ENCODE measurements at places on chromosomes 7 and 10.

DNA sequence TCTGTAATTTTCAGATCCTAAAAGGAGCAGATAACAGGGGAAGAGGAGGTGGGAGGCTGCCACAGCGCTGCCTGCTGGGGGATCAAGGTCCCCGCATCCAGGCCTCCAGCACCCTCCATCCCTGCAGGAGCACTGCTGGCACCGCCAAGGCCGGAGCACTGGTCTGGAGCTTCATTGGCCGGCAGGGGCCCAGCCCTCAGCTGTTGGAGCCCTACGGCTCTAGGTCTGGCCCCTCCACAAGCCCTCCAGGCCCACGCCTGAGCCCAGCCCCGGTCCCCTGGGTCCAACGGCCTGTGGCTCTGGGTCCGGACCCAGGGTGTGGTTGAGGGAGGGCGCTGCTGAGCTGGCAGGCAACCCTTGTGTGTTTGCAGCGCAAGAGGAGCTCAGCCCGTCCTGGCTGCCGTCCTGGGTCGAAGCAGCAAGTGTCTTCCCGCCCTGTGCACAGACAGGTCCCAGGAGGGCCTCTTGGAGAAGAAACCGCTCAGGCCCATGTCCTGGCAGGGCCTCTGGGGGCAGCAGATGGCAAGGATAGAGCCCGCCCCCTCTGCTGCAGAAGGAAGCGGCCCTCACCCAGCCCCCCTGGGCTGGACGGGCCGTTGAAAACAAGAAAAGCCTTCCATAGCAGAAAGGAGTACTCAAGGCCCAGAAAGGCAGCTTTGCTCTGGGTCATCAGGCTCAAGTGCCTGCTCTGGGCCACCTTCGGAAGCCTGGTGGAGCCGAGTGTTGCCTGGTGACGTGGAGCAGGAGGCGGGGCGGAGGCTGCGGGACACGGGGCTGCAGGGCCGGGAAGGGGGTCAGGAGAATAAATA, 54.3 kb upstream of the TNRC18 start:
- DNase-seq: no peak

DNA sequence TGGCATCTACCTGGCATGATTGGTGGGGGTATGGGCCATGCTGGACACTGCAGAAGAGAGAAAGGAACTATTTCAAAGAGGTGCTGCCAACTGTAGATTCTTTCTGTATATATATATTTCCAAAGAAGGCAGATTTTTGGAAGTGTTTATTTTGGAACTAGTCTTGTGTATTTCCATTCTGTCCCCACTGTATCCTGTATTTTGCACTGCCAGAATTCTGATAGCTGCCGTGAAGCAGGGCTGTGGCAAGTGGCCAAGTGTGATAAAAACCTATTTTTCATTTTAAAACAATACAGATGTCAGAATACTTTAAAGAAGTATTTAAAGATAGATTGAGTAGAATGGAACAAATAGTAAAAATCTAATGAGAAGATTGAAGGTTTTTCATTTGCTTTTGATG, 17.1 kb downstream of the MCU start:
- DNase-seq: no peak

- no peak for DNase-seq
Observed at GRCh38 chr10:124739986-124740368, 4.2 kb downstream of the FAM53B start.

GRCh38 chr7:106561151-106561550, 99.8 kb downstream of the CCDC71L start:
- DNase-seq: no peak

DNA sequence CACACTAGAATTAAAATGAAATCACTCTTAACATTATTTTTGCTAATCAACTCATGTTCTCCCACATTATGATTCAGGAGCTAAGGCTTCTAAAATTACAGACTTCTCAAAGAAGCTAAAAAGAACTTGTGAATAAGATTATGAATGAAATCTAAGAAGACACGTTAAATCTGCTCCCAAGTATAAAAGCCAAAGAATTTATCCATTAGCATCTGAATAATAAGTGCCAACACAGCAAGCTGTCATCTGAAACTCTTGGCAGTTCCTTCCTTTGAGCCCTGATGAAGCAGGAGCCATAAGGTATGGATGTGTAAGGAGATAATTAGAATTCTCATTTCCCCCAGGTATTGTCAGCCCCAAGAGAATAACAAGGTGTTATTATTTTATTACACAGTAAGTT, 50.3 kb downstream of the TPK1 start:
- no peak for DNase-seq

DNA sequence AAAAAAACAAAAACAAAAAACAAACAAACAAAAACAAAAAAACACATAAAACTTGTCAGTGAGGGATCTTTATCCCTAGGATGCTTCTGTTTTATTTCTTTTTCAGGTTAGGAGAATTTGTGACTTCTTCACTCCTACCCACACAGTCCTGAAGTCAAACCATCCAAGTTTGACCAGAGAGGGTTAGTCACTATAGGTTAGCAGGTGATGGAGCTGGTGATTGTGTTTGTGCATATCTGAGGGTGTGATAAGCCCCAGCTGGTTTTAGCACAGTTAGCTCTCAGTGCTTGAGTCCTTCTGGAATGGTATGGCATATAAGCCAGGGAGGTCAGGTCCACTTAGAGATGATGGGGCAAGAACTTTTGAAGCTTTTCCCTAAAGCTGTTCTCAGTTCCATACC, 11.8 kb upstream of the IKZF1 start:
- DNase-seq: no peak

- DNase-seq: no peak
Observed at GRCh38 chr7:103717574-103717973, 271.6 kb upstream of the SLC26A5 start.

- DNase-seq: peak; percentile 19
Observed at GRCh38 chr7:2299131-2299829, 15.0 kb downstream of the SNX8 start.

GRCh38 chr7:159130199-159130775, 14.4 kb downstream of the VIPR2 start:
- no peak for DNase-seq

- no peak for DNase-seq
Observed at GRCh38 chr10:18271491-18271890, 131.3 kb downstream of the CACNB2 start.

GRCh38 chr7:112481121-112481736, 438 bp downstream of the LSMEM1 start:
- DNase-seq: no peak

- no peak for DNase-seq
Observed at GRCh38 chr10:86311906-86312305, 54.7 kb downstream of the GRID1 start.

GRCh38 chr10:12774204-12774894, 227.2 kb downstream of the CCDC3 start:
- DNase-seq: no peak

- no peak for DNase-seq
Observed at GRCh38 chr10:26359670-26360069, 78.5 kb upstream of the APBB1IP start.

DNA sequence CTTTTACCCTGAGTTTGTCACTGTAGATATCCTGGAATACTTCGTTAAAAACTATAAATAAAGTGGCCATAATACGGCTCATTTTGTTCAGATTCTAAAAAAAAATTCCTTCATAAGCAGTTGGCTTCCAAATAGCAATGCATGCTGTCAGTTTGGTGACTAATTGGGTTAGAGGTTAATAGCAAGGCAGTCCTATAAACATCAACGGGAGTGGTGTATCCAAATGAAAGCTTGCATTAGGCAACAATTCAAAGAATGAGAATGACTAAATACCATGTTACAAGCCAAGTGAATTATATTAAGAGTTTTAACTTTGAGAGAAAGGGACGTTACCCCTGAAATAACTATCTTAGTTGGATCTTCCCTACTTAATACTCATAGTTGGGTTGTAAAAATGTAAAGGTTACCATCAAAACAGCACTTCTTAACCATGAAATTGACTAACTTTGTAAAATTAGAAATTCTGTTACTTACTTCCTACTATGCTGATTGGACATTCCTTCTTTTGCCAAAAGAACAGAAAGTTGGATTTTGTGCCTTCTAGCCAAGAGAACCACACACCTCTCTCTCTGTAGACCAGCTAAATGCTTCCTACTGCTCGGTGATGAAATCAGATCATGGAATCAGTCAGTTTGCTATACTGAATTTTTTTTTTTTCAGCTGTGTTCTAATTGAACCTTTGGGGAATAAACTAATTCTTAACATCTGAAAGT, 98.0 kb downstream of the KAT6B start:
- no peak for DNase-seq

DNA sequence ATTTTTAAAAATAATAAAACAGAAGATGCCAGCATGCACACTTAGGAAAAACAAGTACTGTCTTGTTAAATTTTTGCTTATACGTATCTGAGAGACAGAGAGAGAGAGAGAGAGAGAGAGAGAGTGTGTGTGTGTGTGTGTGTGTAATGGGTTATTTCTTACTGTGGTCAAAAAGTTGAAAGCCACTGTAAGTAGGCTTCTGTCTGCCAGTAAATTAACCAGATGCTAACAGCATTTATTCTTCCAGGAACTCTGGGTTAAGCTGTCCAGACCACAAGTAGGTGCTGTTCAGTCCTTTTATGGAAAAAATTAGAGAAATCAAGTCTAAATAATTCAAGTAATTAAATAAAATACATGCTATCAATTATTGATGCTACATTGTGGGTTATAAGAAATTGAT, 39.7 kb downstream of the RNF32 start:
- no peak for DNase-seq

GRCh38 chr10:5651388-5651764, 15.0 kb downstream of the ASB13 start:
- no peak for DNase-seq

GRCh38 chr7:82674268-82674667, 230.7 kb upstream of the CACNA2D1 start:
- no peak for DNase-seq

DNA sequence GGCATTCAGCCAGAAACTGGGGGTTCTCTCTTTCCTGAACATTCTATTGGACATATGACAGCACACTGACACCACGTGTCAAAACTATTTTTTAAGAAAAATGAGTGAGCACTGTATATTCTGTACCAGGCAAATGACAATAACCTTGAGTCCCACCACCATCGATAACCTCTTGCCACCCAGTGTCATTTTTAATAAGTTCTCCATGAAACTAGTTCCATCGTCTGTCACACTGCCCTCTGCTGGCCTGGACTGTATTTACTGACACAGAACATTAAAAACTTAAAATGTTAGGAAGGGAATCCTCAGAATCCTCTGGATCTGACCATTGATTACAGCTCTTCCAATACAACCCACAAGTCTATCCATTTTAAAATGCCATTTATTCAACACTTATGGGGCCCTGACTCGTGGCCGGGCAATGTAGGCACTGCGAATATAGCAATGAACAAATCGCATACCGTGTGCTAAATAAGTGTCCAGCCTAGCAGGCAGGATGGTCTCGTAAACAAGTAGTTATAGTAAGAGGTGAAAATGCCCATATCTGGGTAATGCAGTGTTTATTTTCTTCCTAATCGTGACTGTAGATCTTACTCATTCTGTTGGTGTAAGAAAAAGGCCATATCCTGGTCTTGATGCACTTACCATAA, 35.9 kb upstream of the CACNB2 start:
- DNase-seq: peak; percentile 12

GRCh38 chr10:99013885-99014284, 221.8 kb downstream of the HPSE2 start:
- DNase-seq: no peak

DNA sequence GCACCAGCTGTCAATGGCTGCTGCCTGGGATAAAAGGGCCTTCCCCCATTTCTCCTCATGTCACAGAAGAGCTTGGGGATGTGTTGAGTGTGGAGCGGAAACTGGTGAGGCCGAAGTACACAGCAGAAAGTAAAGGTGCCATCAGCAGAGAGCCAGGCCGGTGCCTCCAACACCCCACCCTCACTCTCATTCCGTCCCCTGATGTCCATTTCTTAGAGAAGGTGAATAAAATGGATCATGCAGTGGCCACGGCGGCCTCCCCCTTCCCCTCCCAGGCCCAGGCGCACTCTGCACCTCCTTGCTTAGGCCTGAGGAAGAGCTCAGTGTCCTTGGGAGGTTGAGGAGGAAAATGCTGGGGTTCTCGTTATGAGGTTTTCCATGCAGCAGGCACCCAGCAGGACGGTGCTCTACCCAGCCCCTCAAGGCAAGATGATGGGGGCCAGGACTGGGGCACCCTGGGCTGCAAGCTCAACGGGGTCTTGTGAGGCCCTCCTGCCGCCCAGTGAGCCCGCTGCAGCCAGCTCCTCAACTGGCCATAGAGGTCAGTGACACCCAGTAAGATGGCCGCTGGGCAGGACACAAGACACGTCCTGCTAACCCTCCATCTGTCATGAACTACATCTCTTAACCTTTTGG, 163.9 kb downstream of the ADARB2 start:
- DNase-seq: no peak
